ENCODE measurements at places on chromosomes 13 and 19. TPM values are rescaled to one million over a fixed set of nuclear protein-coding genes. Genes with fewer than 3 reads are reported as not detected.

TEX29 gene
- 0.73 TPM for total RNA-seq

DNA sequence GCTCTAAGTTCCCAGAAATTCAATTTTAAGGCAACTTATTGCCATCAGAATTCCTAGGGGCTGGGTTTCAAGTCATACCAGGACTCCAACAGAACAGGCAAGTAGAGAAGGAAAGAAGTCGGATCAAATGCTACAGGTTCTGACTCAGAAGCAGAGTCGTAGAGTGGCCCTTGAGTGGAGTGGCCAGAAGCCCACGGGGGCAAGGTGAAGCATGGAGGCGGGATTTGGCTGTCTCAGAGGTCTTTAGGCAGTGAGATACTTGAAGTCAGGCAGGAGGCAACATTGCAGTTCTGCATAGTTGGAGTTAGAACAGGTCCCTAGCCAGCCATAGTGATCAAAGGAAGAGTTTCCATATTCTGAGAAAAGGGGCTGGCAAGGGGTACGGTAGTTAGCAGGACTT, 111.6 kb downstream of the NHLRC3 start:
- DNase-seq, result no peak

DNA sequence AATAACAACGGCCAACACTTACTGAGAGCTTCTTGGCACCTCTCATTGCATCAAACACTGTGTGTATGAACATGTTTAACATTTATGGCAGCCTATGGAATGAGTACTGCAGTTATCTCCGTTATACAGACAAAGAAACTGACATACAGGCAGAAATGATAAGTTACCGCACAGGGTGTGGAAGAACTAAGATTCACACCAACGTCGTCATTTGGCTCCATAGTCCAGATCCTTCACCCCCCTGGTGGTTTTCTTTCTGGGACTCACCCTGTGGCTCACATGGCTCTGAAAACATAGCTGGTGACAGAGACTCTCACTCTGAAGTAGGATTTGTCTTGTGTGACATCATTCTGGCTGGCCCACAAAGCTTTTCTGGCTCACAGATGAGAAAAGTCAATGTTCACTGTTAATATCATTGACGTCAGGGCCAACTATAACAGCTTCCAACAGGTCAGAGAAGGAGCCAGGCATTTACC, 230.1 kb downstream of the DLEU7 start:
- DNase-seq, result no peak

DNA sequence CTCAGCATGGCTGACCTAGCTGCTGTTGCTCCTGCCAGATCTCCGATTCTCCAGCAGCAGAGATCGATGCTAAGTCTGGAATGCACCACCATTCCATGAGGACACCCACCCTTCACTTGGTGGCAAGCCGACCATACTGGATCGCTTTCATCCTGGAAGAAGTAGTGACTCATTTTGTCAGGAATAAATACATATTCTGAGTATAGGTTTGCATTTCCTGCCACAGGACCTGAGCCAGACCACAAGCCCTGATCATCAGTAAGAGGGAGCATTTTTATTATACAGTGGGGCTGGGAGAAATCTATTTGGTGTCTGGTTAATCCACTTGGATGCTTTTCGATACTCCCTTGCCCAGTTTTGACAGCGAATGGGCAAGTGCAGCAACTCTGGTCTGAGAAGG, 10.9 kb upstream of the KCTD15 start:
- DNase-seq, result no peak

ACP7 gene
- not detected for total RNA-seq

DNA sequence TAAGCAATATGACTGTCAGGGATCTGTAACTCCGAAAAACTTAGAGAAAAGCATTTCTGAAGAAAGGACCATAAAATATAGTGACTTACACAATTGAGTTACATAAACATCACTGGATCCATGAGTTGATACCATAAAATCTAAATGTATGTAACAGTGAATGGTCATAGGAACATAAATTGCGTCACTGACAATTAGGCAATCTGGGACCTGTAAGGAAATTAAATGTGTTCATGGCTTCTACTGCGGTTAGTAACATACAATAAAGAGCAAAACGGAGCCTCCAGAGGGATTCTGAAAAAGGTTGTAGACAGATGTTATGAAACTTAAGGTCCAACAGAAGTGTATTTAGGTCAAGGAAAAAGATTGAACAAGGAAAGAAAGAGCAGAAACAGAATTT, 27.1 kb downstream of the POU4F1 start:
- DNase-seq, result no peak

Data from activated CD4-positive, alpha-beta memory T cell treated with anti-CD3 and anti-CD28 coated beads, Interleukin-2, amount 10 ng/mL, durations not matched to agents 7 days and 5 days (primary cell).